GM12865 (cell line): ENCODE measurements at places on chromosomes 7 and 10.

- no peak for DNase-seq
Measured at GRCh38 chr10:34426041-34426440, 389.1 kb downstream of the PARD3 start.

DNA sequence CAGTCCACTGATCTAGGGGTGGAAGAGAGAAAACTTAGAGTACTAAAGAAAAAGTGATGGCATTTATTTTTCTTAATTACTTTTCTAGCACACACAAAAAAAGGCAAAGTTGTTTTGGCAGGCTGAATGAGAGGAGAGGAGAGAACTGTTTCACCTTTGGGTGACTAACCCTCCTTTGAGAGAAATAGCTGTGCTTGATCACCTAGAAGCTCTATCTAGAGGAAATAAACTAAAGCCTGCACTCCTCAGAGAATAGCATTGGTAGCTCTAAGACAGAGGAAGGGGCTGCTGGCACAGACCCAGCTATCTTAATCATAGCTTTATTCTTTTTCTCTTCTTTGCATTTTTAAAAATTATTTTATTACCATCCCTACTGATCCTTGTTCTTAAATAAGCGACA, 6.3 kb downstream of the TMEM243 start:
- no peak for DNase-seq

GRCh38 chr7:10875080-10875479, 98.6 kb upstream of the PHF14 start:
- no peak for DNase-seq

DNA sequence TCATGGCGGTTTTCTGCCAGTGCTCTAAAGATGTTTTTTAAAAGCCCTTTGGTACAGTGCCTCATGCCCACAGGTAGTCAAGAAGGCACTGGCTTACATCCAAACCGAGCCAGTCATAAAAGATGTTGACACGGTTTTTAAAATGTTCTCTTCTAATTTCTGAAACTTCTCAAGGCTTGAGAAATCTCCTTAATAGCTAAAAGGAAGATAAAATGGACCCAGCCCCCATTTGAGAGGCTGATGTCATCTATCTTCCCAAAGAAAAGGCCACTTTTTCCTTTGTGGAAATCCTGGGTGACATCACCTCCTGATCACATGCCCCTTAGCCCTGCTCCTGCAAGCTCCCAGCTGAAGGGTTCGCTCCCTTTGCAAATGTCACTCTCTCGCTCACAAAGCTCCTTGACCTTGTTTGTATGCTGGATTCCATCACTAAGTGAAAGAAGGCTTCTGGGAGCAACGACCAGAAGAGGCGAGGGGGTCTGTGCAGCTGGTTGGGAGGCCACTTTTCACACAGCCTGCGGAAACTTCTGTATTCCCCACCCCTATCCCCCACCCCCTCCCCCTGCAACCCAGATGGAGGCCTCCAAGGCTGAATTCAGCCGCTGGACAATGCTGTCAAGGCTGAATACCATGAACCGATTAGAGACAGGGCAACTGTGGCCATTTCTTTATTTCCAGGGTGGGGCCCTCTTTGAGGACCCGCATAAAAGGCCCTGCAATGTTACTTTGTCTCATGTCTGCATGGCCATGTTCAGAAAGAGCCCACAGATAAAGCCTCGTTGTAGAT, 122.8 kb downstream of the CUBN start:
- no peak for DNase-seq

DNA sequence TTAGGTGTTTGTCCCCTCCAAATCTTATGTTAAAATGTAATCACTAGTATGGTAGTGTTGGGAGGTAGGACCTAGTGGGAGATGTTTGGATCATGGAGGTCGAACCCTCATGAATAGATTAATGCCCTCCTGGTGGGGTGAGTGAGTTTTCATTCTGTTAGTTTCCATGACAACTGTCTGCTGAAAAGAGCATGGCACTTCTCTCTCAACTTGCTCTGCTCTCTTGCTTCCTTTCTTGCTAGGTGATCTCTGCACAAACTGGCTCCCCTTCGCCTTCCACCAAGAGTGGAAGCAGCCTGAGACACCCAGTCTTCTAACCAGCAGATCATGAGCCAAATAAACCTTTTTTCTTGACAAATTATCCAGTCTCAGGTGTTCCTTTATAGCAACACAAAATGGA, 853.9 kb downstream of the SORCS1 start:
- DNase-seq: no peak

DNA sequence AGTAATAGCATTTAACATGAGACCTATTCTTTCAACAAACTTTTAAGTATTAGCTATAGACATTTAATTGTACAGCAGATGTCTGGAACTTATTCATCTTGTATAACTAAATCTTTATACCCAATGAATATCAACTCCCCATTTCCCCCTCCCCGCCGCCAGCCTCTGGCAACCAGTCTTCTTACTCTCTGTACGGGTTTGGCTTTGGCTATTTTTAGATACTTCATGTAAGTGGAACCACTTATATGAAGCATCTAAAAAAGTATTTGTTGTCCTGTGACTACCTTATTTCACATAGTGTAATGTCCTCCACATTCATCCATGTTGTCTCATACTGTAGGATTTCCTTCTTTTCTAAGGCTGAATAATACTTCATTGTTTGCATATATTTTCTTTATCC, 60.8 kb downstream of the RAB18 start:
- no peak for DNase-seq

DNA sequence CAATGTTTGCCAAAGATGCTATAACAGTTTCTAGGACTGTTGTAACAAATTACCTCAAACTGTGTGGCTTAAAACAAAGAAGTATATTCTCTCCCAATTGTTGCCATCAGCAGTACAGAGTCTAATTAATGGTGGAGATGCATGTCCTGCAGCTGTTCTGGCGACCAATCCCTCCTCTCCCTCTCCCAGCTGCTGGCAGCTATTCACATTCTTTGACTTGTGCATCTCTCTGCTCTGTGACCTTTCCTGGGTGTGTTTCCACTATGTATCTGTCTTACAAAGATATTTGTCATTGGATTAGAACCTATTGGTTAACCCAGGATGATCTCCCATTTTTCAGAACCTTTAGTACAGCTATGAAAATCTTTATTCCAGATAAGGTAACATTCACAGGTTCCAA, 561.7 kb upstream of the POM121L12 start:
- DNase-seq: no peak

DNA sequence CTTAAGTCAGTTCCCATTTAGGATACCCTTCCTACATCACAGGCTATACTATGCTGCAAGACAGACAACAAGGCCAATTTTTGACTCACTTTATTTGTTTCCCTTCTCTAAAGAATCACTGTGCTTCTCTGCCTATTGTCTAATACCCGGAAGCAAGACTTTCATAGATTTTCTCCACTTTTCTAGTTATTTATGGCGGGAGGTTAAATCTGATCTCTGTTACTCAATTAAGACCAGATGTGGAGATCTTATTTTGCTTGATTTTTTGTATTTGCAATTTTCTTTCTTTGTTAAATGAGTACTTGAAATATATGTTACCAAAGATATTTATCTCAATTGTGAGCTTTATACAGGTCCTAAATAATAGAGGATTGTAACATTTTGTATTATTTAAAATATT, 511.5 kb downstream of the ATRNL1 start:
- DNase-seq: no peak

DNA sequence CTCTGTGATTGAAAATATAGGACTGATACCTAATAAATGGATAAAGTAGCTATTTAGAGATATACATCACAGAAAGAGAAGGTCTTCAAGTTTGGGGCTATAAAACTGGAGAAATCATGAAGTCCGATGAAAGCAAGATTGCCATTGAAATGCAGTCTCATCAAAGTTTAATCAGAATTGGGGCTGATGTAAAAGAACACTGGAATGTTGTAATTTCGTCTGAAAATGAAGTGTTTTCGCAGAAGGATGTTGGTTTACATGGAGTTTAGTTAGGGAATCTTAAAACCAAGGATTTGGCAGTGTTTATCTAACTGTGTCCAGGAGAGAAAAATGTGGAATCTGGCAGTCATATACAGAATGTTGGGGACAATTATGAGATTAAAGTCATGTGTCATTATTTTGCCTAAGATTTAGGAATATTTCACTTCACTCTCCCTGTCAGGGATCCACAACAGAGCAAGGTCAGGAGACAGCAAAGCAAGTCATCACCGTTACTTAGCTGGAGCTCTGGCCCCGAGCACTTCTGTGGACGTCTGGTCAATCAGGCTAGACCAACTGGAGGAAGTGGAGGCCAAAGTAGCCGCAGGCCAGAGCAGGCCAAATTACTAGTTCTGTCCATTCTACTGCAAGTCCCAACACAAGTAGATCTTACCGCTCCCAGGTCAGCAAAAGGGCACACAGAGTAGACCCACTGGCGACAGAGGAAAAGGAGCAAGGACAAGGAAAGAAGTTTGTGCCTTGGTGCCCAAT, 37.0 kb downstream of the EPDR1 start:
- DNase-seq: no peak

- DNase-seq: no peak
Measured at GRCh38 chr7:96151889-96152288, 170.0 kb downstream of the SLC25A13 start.

DNA sequence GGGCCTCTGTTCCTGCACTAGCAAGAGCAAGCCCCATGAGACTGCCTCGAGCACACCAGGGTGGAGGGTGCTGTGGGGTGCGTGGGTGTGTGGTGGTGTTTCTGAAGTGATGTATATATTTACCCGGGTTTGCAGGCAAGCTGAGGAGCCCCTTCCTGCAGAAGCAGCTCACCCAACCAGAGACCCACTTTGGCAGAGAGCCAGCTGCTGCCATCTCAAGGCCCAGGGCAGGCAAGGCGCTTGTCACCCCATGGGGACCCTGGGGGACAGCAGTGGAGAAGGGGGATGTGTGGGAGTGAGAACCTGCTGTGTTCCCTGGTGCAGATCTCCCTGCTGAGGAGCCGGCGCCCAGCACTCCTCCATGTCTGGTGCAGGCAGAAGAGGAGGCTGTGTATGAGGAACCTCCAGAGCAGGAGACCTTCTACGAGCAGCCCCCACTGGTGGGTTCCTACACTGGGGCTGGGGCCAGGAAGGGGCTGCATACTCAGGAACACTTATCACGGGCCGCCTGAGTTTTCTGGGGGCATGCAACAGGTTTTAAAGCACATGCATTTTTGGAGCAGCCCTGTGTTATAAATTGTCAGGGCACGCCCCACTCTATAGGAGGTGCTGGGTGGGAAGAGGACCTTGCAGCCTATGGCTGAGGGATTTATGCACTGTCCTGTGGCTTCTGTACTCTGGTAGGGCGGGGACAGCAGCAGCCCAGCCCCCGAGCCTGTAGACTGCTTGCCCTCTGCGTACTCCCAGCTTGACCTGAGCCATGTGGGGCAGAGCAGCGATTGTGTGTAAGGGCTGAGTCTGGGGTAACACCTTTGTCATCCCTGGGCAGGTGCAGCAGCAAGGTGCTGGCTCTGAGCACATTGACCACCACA, 5.9 kb downstream of the PGAM2 start:
- DNase-seq: peak; percentile 45
